Myocyte (in vitro differentiated cells): ENCODE measurements at places on chromosomes 3 and 15. TPM values are rescaled to one million over a fixed set of nuclear protein-coding genes. Genes with fewer than 3 reads are reported as not detected.

IGSF11 gene
- total RNA-seq: 0.10 and 0.27 TPM in 2 replicates

DNA sequence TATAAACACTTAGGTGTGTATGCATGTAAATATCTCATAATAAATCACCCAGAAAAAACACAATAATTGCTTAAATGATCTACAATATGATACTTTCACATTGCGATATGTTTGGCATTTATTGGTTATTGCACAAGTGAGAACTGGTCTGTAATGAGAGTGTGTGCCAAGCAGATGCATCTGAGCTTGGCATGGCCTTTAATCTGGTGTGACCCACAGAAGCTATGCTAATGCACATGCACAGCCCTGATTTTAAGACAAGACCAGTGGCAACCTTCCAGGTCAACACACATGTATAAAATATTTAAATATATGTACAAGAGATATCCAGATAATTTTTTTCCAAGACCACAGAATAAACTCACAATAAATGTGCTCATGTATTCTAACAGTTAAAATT lies 42.7 kb downstream of the C2CD4A start:
- no peak for DNase-seq

GRCh38 chr3:70120357-70120966 lies 120.9 kb downstream of the SAMMSON start:
- DNase-seq: peak; percentile 61

LYZL4 gene
- not detected in 2 replicates for total RNA-seq

DNA sequence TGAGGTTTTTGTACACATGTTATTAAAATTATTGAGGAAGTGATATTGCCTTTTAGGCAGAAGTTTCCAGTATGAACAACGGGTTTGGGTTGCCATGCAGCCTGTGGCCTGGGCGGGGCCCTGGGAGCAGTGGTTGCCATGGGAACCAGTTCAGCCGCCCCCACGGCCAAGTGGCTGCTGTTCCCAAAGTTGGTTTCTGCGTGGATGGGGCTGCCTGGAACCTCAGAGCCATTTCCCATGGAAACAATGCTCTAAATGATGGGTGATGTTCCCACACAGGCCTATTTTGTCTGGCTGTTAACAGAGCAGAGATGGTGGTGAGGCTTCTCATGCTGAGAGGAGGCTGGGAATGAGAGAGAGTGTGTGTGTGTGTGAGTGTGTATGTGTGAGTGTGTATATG lies 19.5 kb downstream of the MRAS start:
- peak; percentile 58 for DNase-seq

GRCh38 chr15:52220251-52220650 lies 29.1 kb upstream of the GNB5 start:
- DNase-seq: no peak

STAG1 gene
- 27.5 and 29.3 TPM in 2 replicates for total RNA-seq

DNA sequence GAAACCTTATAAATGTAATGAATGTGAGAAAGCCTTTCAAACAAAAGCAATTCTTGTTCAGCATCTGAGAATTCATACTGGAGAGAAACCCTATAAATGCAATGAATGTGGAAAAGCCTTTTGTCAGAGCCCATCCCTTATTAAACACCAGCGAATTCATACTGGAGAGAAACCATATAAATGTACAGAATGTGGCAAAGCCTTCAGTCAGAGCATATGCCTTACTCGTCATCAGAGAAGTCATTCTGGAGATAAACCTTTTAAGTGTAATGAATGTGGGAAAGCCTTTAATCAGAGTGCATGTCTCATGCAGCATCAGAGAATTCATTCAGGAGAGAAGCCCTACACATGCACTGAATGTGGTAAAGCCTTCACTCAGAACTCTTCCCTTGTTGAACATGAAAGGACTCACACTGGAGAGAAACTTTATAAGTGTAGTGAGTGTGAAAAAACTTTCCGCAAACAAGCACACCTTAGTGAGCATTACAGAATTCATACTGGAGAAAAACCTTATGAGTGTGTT lies 5.3 kb downstream of the ZNF501 start:
- DNase-seq: no peak

- DNase-seq: no peak
These were observed 25.7 kb downstream of the TGFBR2 start for GRCh38 chr3:30632065-30632464.

MLF1 gene
- 11.7 and 13.2 TPM in 2 replicates for total RNA-seq
